ENCODE measurements at places on chromosomes 4 and X.

- DNase-seq, result no peak
Measured at GRCh38 chrX:98480606-98481005, 1596.9 kb downstream of the RPA4 start.

DNA sequence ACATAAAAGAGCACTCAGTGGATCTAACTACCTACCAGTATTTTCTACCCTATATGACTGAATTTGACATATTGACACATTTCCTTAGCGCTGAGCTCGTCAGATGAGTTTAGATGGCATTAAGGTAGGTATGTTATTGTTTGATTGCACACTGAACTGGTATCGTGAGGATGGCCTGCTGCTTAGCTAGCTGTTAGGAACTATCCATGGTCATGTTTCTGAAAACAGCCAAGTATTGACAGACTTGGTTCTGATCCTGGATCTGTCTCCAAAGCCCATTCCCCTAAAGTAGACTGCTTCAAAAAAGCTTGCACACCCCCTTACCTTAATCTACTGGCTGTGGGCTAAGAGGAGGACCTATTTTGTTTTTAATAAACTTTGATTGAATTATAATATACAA, 32.9 kb downstream of the FNIP2 start:
- no peak for DNase-seq

GRCh38 chr4:46967631-46968030, 25.8 kb downstream of the GABRA4 start:
- DNase-seq, result no peak

- DNase-seq, result no peak
Measured at GRCh38 chr4:80180743-80181142, 16.6 kb upstream of the PRDM8 start.

- DNase-seq, result no peak
Measured at GRCh38 chrX:57952320-57952678, 42.0 kb upstream of the ZXDA start.

DNA sequence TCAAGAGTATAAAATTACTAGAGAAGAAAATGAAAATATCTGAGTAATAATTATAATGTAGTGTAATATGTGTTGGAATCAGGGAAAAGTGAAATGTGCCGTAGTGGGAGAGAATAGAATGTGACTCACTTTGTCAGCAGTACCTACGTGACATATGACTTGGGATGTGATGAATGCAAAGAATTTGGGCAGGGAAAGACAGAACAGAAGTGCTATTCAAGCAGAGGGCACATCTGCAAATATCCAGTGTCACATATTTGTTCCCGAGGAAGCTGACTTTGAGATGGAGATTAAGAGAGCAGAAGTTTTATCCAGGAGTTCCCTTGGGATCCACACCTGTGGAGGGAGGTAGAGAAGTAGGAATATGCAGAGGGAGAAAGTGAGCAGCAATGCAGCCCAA, 69.3 kb upstream of the HS3ST1 start:
- DNase-seq, result no peak

DNA sequence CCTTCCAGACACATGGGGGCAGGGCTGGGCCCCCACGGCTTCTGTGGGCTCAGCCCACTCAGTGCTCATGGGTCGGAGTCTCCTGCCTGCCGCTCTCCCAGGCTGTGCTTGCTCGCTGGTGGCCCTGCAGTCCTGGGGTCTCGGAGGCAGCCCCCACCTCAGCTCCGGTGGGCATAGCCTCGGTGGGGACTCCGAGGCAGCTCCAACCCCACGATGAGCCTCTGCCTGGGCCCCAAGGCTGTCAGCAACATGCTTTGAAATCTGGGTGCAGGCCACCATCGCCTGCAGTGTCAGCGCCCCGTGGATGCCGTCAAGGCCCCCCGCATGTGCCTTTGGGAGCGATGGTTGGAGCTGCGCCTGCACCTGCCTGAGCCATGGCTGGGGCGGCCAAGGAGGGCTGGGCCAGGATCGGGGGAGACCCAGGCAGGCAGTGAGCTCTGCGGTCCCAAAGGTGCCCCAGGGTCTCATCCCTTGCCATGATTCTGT, 30.2 kb upstream of the SPON2 start:
- no peak for DNase-seq

- no peak for DNase-seq
Measured at GRCh38 chr4:109996526-109996925, 83.8 kb downstream of the EGF start.

- DNase-seq, result no peak
Measured at GRCh38 chr4:115233600-115233999, 120.2 kb upstream of the NDST4 start.

DNA sequence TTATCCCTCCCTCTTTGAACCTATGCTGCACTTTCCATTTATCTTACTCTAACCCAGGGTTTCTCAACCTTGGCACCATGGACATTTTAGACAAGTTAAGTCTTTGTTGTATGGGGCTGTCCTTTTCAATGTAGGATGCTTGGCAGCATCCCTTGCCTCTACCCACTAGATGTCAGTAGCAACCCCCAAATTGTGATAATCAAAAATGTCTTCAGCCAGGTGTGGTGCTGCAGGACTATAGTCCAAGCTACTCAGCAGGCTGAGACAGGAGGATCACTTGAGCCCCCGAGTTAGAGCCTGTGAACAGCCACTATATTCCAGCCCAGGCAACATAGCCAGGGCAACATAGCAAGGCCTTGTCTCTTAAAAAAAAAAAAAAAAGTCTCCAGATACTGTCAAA, 7.0 kb downstream of the LRCH2 start:
- DNase-seq, result no peak

GRCh38 chrX:74449322-74449936, 28.1 kb downstream of the SLC16A2 start:
- DNase-seq, result peak; percentile 19

DNA sequence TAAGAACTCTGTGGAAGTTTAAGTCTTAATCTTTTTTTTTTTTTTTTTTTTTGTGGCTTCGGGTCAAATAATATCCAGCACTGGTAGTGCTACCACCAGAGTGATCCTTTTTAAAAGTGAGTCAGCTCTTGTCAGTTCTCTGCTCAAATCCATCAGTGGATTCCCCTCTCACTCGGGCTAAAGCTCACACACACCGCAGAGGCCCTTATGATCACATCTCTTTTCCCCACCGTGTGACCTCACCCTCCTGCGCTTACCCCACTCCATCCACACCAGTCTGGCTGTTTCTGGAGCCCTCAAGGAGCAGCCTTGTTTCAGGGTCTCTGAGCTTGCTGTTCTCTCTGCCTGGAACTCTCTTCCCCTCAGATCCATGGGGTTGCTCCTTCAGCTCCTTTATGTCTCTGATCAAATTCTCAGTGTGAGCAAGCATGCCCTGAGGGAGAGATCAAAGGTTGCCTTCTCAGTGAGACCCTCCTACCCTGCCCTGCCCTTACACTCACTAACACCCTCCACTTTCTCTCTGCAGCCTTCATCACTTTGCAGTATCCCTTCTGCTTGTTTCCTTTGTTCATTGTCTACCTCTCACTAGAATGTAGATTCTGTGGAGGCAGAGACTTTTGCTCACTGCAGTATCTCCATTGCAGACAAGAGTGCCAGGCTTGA, 19.8 kb upstream of the BEND4 start:
- DNase-seq, result no peak

- DNase-seq, result no peak
Measured at GRCh38 chr4:73801692-73802091, 34.8 kb upstream of the CXCL6 start.

DNA sequence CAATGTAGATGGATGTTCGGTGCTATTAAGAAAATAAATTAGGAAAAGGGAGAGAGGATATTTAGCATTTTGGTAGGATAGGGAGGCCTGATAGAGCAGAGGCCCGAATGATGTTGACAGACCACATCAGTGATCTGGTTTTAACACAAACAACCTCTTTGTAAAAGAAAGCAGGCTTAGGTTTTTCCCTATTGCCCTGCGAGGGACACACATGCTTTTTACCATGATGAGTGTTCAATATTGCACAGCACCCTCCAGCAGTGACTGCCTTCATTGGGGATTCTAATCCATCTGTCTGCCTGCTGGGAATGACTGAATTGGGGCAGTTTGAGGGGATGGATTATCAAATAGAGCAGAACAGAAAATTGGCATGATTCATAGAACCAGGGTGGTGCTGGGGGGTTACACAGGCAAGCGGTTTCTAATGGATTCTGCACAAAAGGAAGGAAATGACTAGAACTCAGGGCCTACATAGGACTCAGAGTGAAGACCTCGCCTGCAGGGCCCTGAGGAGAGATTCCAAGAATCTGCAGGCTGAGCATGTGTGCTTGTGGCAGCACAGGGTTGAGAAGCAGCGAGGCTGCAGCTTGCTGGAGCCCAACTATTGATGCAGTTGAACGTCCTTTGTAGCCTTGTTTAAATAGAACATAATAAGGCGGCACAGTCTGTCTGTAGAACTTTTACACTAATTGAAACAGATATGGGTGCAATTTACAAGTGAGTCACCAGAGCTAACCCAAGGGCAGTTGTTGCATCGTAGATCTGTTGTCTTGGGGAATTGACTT, 58.0 kb downstream of the RHOH start:
- DNase-seq, result no peak

GRCh38 chrX:44997888-44998287, 124.9 kb downstream of the KDM6A start:
- DNase-seq, result no peak

DNA sequence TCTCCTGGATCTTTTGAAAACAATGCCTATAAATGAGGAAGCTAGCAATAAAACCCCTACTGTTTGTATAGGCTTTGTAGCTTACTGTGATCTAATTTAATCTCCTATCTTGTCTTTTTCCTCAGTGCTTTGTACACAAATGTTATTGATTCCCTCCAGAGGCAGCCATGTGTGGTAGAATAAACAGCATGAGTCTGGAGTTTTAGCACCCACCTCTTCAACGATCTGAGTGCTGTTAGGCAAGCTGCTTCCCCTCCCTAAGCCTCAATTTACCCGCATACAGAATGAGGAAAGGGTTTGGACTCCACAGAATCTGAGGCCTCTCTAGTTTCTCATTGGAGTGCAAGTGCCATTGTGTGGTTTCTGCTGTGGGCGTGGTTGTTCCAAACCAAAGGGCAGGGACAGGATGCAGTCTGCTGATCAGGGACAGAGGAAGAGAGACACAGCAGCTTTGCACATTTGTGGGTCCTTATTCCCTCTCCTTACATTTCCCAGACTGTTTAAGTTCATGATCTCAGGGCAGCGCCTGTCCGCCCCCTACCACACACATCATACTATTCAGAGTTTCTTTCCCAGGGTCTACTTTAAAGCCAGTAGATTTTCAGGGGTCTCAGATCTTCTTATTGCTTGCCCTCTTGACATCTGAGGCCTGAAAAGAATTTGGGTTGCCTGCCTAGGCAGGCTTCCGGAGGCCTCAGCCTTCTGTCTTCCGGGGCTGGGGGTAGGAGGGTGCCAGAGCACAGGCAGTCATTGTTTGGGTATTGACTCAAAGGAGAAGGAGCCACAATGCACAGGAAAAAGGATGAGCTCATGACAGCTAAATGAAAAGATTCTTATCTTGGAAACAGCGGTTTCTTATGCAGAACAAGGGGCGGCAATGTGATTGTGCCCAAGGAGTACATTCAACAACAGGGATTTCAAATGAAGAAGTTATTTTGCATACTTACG, 114.9 kb upstream of the TEX13D start:
- DNase-seq, result peak; percentile 78

DNA sequence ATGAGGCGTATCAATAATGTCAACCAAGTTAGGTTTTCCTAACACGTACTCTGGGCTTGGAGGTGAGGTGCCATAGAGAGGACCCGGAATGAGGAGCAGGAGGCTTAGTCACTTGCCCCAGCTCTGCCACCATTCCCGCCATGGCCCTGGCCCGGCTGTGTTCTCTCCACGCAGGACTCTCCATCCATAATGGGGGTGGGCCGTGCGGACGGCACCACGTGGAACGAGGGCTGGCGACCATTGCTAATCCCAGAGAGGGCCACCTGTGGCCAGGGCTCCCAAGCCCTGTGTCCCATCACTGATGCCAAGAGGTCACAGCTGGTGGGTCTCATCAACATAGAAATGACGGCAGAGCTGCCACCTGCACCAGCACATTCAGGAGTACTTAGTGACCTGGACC, 76.4 kb downstream of the JAKMIP1 start:
- no peak for DNase-seq

GRCh38 chrX:155434906-155435743, 23.3 kb downstream of the F8A3 start:
- no peak for DNase-seq

DNA sequence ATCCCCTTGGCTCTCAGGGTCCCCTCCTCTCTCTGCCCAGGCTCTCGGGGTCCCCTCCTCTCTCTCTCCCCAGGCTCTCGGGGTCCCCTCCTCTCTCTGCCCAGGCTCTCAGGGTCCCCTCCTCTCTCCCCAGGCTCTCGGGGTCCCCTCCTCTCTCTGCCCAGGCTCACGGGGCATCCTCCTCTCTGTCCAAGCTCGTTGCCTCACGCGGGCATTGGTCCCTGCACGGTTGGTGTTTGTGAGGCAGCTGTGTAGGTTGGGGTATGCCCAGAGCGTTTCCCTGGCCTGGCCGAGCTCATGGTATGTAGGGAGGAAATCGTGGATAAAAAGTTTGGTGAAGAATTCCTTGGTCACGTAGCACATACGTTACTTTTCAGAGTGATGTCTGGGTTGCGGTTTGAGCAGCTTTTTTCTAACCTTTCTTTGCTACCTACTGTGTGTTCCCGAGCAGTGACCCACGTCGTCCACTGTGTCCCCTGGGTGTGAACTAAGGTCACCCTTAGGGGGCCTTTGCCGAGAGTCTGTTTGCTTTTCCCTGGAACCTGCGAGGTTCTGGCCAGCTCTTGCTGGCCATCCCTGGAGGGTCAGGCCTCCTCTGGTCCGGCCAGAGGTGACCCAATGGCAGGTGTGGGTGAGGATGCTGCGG, 36.6 kb downstream of the PCGF3 start:
- no peak for DNase-seq

DNA sequence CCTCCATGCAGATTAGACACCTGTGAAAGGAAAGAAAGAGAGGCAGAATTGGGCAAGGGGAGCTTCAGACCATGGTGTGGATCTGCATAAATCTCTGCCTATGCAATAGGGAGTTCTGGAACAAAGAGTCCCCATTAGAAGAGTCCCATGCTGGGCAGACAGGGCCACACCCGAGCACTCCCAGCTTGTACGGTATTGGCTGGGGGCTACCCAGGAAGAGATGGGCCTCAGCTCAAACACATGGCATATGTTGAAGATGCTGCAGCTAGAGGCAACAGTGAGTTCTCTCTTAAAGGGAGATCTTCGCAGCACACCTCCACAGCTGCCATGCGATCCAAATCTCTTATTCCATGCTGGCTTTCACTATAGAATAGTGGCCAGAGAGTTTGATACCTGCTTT, 24.7 kb downstream of the CCNG2 start:
- no peak for DNase-seq

GRCh38 chr4:169663831-169664230, 43.5 kb downstream of the CLCN3 start:
- no peak for DNase-seq

DNA sequence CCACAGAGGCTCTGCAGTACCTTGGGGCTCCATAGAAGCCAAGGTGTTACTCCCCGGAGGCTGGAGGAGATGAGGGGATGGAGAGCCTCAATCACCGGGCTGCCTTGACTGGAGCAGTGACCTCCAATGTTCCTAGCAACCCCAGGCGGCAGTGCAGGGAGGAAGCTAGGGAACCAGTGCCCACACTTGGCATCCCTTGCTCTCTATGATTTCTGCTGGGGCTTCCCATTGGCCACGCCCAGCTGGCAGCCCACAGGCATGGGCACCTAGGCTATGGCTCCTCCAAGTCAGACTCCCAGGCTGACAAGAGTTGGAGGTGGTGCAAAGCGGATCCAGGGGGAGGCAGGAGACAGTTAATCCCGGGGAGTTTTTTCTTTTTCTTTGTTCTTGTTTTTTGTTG, 229.7 kb downstream of the EVC2 start:
- no peak for DNase-seq
